ENCODE measurements at places on chromosomes 3 and 15.

GRCh38 chr15:68634531-68634930 lies 55.7 kb downstream of the CORO2B start:
- DNase-seq = no peak

DNA sequence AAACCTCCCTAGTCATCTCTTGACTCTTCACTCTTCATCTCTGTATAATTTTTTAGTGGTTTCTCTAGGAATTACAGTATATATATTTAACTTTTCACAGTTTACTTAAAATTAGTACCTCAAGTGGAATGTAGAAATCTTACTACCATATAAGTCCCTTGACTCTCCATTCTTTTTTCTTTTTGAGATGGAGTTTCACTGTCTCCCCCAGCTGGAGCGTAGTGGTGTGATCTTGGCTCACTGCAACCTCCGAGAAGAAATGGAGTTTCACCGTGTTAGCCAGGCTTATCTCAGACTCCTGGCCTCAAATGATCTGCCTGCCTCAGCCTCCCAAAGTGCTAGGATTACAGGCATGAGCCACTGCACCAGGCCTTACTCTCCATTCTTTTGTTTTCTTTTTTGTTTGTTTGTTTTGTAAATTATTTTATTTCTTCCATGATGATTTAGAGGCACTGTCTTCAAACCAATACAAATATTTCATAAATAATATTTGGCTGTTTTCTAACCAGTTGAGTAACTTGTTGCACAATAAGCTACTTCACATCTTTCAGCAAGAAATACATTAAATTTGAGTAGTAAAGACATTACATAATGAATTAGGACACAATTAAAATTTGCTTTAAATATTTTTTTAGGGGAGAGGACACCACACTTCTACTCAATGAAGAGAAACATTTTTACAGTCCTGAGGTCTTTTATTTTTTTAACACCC lies 144.8 kb downstream of the RBPMS2 start:
- DNase-seq = no peak

DNA sequence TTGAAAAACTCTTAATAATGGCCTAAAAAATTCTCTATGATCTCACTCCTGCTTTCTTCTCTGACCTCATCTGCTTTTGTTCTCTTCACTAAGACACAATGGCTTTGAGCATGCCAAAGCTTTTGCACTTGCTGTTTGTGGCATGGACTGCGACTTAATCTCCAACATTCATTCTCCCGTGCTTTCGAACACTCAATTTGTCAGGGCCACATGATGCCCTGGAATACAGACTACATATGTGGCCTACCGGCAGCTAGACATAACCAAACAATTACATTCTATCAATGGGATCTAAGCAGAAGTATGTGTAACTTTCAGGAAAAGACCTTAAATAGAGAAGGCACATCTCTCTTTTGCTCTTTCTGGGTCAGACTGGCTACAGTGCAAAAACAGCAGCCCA lies 506.5 kb downstream of the MAGI1 start:
- DNase-seq = no peak

DNA sequence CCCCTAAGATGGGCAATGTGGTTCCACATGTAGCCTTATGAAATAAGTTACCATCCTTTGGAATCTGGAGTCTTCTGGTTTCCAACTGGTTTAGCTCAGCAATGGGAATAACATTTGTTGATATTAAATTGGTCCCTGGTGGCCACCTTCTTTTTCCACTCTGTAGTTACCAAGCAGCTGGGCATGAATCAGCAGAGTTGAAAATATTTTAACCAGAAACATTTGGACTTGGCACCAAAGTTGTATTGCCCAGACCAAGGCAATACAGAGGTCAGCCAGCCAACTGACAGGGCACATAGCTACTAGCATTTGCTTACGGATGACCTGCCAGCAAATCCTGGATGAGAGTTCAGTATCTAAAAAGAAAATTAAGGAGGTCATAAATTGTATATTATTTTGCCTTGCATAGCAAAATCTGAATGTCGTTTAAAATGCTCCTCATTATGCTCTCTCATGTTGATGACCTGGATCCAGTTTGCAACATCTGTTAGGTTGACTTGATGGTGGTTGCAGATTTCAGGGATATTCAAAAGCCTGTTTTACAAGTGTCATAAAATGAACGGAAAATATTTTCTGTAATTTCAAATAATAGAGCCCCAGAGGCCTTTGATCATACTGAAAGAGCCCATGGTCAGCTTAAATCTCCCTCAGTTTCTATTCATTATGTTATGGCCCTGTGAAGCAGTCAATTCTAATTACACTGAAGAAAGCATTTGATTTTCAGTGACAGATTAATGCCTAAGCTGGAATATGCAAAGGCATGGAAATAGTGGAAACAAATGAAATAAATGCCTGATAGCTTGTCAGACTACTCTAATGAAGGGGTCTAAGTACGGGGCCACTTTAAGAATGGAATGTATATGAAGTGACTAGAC lies 54.6 kb downstream of the PPM1L start:
- DNase-seq = peak; percentile 48

GRCh38 chr15:49731187-49732099 lies 110.6 kb downstream of the DTWD1 start:
- DNase-seq = no peak

DNA sequence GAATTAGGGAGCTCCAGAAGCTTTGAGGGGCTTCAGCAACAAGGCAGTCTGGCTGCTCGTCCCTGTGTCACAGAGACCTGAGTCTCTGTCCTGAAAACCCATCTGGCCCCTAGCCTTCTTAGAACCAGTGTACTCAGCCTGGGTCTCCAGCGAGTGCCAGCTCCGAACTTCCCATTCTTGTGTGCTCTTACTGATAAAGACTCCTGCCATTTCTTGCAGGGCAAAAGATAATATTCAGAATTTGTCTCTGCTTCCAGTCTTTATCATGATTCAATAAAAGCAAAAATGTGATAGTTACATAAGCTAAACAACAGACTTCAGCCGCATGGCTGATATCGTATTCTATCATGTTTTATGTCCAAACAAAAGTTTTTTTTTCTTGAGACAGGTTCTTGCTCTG lies 36.0 kb upstream of the BCL2A1 start:
- no peak for DNase-seq

- no peak for DNase-seq
Measured at GRCh38 chr3:69675786-69676530, 63.3 kb upstream of the MITF start.

DNA sequence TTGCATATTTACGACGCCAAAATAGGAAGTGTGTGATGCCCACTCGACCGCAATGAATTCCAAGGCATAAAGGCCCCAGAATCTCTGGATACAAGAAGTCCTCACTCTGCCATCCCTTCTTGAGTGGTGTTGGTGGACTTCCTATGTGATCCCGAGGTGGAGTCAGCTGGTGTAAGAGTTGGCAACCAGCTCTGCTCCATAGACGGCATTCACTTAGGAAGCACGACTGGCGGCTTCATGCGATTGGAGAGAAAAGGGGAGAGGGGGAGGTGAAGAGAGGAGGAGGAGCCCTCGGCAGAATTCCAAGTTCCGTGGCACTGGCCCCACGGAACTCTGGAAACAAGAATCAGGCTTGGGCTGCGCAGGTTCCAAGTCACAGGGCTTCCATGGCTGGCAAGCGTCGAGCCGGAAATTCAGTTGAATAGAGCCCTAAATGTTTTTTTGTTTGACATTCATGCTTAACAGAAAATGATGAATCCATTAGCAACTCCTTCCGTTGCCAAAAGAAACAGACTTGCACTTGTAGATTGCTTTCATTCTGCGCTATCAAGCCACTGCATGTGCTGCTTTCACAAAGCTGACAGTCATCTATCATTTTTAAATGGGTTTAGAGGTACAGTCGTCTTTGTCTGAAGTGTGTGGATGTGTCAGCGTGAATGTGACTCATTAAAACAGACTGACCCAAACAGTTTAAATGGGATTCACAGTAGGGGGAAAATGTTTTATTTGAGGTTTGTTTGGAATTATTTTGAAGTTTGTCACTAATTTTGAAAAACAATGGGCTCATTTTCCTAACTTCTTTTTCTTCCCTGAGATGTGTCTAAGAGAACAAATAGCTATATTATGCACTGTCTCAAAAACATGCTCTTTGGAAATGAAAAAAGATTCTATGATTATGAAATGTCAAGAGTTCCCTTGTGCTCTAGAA lies 428.3 kb upstream of the ATP11B start:
- no peak for DNase-seq

- no peak for DNase-seq
Measured at GRCh38 chr3:142724682-142725356, 985 bp downstream of the TRPC1 start.

GRCh38 chr3:23608650-23609049 lies 197.1 kb upstream of the UBE2E1 start:
- no peak for DNase-seq

GRCh38 chr3:113263778-113264177 lies 52.4 kb downstream of the BOC start:
- DNase-seq = no peak

DNA sequence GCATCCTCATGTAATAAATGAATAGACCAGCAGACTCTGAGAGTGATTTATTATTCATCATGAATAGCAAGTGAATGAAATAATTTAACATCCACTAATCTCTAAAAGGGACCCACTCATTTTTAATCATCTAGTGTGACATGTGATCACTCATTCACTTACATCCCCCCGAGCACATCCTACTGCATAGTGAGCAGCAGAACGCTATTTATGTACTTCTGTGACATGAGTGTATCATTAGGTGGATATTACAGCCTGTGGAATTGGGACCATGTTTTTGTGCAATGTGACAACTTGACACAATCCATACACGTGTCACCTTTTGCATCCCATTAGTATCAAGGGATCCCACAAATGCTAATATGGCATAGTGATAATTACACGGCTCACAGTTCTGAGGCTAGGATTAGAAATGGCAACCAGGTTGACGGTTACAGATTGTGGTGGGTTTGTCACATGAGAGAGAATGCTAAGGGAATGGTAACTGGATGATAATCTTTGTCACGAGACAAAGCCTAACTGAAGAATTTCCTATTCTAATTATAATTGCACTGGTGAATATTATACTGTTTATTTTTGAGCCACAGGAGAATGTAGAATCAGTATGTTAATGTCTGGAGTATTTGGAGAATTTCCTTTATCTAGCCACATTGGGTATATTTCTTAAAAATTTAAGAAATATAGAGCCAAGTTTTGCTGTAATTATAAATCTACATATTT lies 595.2 kb upstream of the TBL1XR1 start:
- DNase-seq = no peak

- no peak for DNase-seq
Measured at GRCh38 chr3:114307222-114307830, 13.5 kb downstream of the TIGIT start.

GRCh38 chr3:56855856-56856512 lies 54.2 kb upstream of the ARHGEF3 start:
- no peak for DNase-seq

DNA sequence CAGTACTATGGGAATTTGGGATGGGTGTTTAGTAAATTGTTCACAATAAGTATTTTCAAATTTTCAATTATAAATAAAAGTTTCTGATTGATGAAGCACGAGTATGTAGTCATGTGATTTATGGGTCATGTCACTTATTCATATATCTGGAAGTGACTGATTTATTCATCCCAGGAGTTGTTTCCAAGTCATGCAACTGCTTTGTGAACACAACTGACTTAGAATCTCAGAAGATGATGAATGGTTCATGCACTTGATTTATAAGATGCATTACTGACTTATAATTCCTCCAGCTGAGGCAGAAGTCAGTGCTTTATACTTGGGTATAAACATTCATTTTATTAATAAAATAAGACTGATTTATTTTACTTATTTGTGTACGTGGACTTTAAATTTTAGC lies 137.8 kb upstream of the CBLB start:
- DNase-seq = no peak

- DNase-seq = no peak
Measured at GRCh38 chr3:168251371-168251770, 155.6 kb upstream of the GOLIM4 start.

DNA sequence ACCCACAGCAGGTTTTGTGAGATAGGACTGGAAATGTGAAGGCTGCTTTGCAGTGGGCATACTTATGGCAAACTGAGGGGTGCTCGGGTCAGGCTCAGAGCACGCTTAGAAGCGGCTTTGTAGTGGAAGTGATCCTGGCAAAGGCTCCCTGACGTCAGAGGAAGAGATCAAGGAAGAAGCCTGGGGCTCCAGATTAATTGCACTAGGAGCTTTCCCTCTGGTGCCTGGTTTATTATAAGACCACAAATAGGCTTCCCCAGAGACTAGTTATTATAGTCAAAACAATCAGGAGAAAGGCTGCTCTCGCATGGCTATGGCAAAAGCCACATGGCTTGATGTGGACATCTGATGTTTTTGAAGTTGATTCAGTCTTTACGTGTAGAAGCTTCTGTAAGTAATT lies 515.1 kb downstream of the GABRG3 start:
- no peak for DNase-seq

DNA sequence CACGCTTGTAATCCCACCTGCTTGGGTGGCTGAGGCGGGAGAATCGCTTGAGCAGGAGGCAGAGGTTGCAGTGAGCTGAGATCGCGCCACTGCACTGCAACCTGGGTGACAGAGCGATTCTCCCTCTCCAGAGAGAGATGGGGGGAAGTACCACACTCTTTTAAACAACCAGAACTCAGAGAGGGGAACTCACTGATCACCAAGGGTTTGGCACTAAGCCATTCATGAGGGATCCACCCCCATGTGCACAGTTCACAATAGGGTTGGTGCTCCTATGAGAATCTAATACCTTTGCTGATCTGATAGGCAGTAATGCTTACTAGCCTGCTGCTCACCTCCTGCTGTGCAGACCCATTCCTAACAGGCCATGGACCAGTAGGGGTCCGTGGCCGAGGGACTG lies 51.6 kb downstream of the QTRT2 start:
- DNase-seq = no peak

- peak; percentile 59 for DNase-seq
Measured at GRCh38 chr3:24829629-24830229, 335.1 kb upstream of the THRB start.

DNA sequence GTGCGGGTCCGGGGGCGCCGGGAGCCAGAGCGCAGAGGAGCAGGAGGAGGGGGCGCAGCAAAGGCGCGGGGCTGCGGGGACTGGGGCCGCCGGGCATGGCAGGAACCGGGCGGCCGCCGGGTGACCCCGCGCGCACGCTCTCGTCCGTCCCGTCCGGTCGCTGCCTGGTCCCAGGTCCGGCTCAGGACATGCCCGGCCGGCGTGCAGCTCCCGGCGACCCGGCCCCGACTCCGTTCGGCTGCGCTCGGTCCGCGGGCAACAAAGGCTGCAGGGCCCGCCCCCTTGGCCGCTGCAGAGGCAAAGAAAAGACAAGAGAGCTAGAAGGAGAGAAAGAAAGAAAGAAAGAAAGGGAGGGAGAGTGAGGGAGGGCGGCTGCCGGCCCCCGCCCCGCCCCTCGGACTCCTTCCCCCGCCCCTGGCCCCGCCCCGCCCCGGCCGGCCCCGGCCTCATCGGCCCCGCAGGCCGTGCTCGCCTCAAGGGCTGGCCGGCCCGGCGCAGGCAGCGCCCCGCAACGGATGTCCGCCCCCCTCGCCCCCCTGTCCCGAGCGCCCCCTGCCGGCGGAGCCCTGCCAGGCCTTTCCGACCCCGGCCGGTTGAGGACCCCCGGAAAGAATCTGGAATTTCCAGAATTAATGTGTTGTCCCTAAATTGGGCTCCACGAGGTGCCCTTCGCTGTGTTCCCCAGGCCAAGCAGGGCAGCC lies at the start of gene ADAMTS7:
TSS of gene ADAMTS7 (minus strand) at position 341 of the 701 bp plus-strand sequence. CDS start at position 97, 244 bp downstream.
- DNase-seq = peak; percentile 86

Measured in right forelimb (tissue), 1 donor.